ENCODE measurements at places on chromosomes 6 and 20. TPM values are rescaled to one million over a fixed set of nuclear protein-coding genes. Genes with fewer than 3 reads are reported as not detected.

GRCh38 chr6:52136934-52137467 is 49.2 kb upstream of the IL17A start:
- DNase-seq = peak; percentile 8

DNA sequence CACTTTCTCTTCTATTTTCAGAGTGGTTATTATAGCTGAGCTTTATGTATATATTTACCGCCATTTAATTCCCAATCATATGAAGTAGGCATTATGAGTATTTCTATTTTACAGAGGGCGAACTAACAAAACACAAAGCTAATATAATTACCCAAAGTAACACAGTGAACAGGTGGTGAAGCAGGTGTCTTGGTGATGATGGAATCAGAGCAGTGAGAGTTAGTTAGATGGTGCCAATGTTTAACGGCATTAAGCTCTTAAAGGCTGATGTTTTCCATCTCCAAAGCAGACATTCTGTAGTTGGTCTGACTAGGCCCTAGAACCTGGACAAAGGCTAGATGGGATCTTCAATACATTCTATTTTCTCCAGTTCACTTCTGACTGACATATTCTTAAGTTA is 551.1 kb upstream of the SYNCRIP start:
- DNase-seq = peak; percentile 90

GRCh38 chr6:20399518-20399917 is 2.2 kb upstream of the E2F3 start:
- no peak for DNase-seq

DNA sequence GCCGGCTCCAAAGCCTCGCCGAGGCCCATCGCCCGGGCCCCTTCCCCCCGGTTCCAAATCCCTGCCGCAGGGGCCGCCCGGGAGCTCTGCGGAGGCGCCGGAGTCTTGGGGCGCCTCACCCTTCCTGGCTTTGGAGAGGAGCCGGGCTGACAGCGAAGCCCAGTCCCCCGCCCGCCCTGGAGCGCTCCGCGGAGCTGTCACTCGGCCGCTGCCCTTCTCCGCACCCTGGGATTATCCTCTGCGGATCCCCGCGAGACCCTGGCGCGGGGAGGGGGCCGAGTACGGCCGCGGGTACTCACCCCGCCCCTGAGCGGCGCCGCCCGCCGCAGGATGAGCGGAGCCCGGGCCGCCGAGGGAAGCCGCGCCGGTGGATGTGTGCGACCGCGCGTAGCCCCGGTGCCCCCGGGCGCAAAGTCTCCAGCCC is 343 bp downstream of the SNAP91 start:
- DNase-seq = peak; percentile 57

DNA sequence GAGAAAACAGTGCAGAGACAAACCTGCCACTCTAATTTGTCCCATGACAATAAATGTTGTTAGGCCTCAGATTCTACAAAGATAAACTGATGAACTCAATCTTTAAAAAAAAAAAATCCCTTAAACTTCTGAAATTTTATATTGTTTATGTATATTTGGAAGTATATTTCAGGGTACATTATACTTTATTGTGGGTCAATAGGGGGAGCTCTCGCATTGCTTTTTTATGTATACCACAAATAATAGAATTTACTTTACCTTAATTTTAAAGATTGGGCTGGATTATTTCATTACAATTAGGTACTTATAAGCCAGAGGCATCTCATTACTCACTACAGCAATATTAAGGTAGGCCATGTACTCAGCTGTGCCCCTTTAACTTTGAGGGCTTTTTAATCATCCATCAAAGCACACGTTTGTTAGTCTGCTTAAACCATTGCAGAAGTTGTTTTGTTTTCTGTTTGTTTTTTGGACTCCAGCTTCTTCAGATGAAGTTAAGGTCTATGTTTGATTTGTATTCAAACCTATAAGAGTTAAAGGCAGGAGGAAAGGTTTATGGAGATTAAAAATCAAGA is 56.3 kb upstream of the EYA4 start:
- DNase-seq = peak; percentile 31

- no peak for DNase-seq
These were observed 163.2 kb downstream of the MRPL14 start for GRCh38 chr6:43963877-43964658.

DNA sequence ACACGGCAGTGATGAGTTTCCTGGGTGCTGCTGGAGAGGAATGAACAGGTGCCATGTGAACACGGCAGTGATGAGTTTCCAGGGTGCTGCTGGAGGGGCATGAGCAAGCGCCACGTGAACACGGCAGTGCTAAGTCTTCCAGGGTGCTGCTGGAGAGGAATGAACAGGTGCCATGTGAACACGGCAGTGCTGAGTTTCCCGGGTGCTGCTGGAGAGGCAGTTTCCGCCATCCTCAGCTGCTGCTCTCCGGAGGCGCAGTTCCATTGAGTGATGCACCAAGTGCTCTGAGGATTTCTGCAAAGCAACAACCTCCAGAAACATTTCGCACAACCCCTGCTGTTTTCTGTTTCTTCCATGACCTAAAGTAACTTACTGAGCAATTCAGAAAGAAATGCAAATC is 155.4 kb downstream of the SMOC2 start:
- DNase-seq = no peak

DNA sequence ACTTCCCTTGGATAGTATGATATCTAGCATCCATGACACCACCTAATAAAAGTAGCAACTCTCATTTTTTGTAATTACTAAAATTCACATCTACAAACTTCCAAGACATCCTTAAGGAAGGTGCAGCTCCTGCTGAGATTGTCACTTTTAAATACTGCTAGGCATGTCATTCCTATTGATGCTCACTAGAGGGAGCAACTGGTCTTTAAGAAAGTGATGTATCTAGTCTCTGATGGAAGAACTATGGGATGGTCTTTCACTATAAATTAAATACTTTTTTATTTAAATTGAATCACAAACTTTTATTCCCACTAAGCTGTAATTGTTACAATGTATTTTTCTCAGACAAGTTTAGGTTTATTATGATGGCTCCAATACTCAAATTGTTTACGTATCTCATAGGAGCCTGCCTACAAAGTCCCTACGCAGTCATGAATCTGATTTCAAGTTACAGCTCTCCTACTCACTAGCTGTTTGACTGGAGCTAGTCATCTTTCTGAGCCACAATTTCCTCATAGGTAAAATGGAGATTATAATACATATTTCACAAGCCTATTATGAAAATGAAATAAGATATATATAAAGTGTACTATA is 8.1 kb upstream of the TSPYL1 start:
- peak; percentile 71 for DNase-seq

DNA sequence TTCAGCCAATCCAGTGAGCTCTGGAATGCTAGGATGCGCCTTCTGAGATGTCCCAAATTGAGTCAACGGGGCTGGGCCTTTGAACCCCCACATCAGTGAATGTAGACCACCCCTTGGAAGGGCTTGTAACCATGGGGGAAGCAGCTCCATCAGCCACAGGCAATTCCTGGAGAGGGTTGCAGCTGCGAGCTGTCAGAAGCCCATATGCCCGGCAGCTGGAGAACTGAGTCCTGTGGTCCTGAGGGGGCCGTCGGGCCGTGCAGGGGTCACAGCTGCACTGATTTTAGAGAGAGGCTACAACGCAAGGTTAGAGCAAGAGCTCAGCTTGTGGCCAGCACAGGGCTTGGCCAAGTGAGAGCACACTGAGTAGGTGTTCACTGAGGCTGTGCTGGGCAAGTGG is 121.3 kb downstream of the TOX2 start:
- DNase-seq = no peak

DNA sequence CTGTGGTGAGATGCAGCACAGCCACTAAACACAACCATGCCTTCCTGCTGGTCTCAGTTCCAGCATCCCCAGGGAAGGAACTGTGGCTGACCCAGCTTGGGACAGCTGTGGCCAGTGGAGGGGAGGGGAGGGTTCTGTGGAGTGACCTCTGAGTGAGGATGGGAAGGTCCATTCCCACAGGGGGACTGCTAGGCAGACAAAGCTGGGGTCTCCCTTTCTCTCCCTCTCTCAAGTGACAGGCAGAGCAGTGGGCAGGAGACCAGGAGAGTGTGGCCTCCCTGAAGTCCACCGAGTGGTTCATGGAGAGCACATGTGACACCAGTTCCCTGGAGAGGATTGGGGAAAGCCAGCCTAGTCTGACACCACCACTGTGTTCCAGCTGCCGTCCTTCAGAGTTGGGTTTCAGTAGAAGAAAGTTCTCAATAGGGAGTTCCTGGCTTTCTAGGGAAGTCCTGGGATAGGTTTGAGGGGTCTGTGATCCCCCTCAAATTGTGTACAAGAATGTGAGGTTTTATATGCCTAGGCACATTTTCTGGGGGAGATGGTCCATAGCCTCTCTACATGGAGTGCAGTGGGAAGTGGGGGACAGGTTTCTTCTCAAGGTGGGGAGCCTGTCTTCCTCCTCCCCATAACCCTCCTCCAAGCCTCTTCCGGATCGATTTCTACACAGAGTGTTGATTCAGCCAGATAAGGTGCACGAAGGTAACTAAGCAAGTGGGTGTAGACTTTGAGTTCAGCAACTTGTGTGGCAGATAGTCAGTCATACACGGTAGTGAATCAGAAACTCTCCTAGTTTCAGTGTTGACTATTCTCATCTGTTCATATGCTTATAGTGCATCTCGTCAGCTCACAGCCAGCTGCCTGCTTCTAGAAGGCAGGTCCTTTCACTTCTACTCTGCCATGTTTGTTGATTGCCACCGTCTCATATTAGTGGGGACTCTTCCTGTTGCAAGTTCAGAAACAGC is 18.9 kb downstream of the MANBAL start:
- DNase-seq = no peak

GRCh38 chr6:147586044-147586443 is 77.6 kb downstream of the SAMD5 start:
- DNase-seq = peak; percentile 60

DNA sequence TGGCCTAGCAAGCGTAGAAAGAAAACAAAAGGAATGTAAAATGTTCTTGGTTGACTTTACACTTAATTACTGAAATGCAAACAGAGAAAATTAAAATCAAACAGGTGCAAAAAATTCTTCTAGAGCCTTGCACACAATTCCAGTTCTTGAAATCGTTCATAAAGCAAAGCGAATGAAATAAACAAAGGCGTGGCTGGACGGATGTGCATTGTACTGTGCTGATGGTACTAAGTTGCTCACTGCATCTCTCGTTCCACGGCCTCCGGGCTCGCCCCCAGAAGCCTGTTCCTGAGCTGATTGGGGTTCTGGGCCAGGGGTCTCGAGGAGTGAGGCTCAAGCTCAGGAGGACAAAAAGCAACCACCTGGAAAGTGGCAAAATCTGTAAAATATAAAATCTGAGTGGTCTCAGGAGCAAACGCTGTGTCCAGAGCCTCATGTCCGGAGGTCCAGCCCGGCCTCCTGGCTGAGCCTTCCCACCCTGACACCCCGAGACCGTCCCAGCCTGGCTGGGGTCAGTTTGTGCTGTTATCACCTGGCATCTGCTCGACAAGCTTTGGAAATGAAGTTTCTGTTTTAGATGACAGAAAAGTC is 71.3 kb downstream of the TTLL2 start:
- DNase-seq = no peak

GRCh38 chr6:105372849-105373182 is 30.1 kb downstream of the PREP start:
- DNase-seq = no peak

DNA sequence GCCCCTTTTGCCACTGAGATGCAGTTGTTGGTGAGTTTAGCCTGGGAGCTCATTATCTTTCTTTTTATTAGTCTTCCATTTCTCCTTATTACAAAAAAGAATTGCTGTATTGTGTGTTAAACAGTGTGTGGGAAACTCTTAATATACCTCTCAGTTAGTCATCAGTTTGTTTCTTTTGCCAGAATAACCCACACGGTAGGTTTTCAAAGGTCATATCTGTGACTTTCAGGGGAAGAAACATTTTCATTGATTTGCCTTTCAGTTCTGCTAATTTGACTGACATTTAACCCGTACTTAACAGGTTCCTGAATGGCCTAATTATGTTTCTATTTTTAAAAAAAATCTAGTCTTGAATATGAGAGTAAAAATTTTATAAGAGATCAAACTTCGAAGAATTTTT is 145.3 kb downstream of the KHDC1L start:
- DNase-seq = no peak

GRCh38 chr6:108157234-108157980 is 8.4 kb upstream of the NR2E1 start:
- DNase-seq = no peak

DNA sequence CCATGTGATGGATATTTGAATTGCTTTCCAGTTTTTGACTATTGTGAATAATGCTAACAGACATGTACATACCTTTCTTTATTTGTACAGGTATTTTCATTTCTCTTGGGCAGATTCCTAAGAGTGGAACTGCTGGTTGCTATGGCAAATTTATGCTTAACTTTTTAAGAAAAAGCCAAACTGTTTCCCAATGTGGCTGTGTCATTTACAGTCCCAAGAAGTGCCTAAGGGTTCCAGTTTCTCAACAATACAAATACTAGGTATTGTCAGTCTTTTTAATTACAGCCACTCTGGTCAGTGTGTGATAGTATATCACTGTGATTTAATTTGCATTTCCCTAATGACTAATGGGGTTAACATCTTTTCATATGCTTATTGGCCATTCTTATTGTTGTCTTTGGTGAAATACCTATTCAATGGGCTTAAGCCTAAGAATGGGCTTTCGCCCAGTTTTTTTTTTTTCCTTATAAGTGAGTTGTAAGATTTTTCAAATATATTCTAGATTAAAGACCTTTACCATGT is 10.3 kb downstream of the REPS1 start:
- no peak for DNase-seq

DNA sequence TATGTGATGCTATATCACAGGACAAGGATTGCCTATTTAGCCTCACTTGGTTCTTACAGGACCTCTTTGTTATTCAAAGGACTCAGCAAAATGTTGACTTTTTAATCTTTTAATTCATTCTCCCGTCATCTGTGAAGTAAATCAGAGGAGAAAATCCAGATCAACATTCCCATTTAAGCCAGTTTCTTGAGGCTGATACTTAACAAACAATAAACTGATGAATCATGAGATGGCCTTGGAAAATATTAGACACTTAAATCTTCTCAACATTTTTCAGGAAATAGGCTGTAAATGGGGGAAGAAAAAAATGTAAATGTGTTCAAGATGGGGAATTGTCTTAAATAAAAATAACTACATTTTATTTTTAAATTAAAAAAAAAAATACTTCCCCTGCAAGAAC is 55.9 kb upstream of the UBR2 start:
- DNase-seq = no peak

GRCh38 chr6:68876792-68877493 is 241.9 kb downstream of the ADGRB3 start:
- peak; percentile 36 for DNase-seq

DNA sequence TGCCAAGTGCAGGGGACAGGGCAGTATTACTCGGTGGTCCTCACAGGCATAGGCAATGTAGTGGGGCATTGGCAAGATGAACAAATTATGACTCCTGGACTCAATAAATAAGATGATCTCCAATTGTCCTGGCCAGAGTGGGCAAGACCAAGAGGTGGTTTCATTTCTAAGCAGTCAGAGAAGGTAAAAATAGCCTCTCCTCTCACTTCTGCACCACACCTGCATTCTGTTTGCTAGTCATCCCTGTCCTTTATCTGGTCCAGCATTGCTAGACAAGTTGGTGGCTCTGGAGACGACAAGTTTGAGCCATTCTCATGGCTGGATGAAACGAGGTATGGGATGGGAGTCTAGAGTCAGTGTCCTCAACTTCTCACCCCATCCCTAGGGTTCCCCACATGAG is 83.0 kb downstream of the BANF2 start:
- no peak for DNase-seq

COL12A1 gene
- not detected for total RNA-seq

PRSS16 gene
- 12.9 TPM for total RNA-seq

DCDC2 gene
- total RNA-seq = not detected

APOBEC2 gene
- not detected for total RNA-seq

ASIP gene
- total RNA-seq = not detected

HSPA12B gene
- total RNA-seq = not detected

HLA-DQB1 gene
- total RNA-seq = not detected

APCDD1L gene
- total RNA-seq = not detected
